ENCODE measurements at places on chromosomes 5 and 9.
A peak's percentile ranks its signal among the peaks of the same experiment; 100 is the strongest.

- DNase-seq: no peak
Measured at GRCh38 chr9:133733796-133734533, 4.2 kb downstream of the SARDH start.

DNA sequence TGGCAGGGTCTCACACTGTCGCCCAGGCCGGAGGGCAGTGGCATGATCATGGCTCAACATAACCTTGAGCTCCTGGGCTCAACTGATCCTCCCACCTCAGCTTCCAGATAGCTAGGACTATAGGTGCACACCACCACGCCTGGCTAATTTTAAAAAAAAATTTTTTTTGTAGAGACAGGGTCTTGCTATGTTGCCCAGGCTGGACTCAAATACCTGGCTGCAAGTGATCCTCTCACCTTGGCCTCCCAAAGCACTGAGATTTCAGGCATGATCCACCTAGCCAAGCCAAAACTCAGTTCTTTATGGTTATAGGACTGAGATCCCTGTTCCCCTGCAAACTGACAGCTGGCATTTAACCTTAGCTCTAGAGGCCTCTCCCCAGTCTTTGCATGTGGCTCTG is 5.3 kb downstream of the LMBRD2 start:
- DNase-seq: no peak

DNA sequence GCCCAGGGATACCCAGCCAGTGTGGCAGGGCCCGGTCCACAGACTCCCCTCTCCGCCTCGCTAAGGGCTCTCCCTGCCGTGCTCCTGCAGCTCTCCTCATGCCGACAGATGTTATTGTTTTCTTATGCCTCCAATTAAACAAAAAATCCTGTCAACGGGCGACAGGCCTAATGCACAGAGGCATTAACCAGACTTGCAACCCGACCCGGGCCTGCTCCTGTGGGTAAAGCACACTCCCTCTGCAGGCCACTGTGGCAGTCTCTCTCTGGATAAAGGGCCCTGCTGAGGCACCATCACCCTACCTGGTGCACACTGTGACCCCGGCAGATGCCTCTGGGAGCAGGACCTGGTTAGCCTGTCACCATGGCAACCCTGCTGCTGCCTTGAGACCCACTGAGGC is 27.5 kb upstream of the HAND1 start:
- DNase-seq: no peak

GRCh38 chr9:132087438-132088030 is 7.9 kb upstream of the MED27 start:
- no peak for DNase-seq

GRCh38 chr5:107364443-107365319 is 306.1 kb downstream of the EFNA5 start:
- DNase-seq: peak; percentile 4

- no peak for DNase-seq
Measured at GRCh38 chr5:68046445-68046844, 169.1 kb upstream of the PIK3R1 start.

DNA sequence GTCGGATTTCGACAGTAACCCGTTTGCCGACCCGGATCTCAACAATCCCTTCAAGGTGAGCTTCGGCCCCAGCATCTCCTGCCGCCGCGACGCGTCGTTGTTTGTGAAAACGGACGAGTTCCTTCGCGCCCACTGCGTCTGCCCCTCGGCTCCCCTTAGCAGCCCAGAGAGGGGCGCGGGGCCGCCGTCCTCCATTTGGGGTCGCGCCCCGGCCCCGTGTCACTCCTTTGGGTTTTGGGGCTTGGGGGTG is 182 bp downstream of the SCAMP1 start:
- DNase-seq: no peak

DNA sequence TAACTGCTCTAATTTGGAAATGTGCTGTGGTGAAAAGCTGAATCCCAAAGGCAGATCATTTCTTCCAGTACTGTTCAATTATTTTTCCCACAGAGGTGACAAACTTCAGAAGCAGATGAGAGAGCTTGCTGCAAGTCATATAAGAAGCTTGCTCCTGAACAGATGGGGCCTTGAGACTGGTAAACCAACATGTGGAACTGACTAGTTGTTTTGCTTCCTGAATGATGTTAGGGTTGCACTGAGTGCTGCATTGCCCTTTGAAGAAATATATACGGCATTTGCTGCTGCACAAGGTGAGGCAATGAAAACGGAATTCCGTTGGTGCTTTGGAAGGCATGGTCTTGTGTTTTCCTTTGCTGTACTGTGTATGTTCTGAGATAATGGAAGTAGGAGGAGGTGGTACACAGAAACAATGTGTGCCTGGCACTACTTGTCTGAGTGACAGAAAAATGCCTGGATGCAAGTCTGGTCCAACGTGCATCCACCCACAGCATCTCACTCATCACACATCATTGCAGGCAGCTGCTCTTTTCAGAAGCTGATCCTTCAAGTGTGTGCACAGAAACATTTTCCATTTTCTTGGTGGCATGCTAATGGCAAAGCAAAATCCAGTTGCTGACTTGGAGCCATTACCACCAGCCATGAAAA is 76.9 kb downstream of the ANKH start:
- DNase-seq: no peak

GRCh38 chr5:28648108-28648507 is 1609.7 kb upstream of the CDH9 start:
- no peak for DNase-seq

DNA sequence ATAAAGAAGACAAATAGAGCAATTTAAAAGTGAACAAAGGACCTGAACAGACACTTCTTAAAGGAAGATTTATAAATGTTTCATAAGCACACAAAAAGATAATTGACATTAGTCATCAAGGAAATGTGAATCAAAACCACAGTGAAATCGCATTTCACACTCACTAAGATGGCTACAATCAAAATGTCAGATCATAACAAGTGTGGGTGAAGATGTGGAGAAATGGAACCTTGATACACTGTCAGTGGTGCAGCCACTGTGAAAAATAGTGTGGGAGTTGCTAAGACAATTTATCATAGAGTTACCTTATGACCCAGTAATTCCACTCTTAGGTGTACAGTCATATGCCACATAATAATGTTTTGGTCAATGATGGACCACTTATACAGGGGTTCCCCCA is 54.5 kb upstream of the HTR4 start:
- DNase-seq: no peak

DNA sequence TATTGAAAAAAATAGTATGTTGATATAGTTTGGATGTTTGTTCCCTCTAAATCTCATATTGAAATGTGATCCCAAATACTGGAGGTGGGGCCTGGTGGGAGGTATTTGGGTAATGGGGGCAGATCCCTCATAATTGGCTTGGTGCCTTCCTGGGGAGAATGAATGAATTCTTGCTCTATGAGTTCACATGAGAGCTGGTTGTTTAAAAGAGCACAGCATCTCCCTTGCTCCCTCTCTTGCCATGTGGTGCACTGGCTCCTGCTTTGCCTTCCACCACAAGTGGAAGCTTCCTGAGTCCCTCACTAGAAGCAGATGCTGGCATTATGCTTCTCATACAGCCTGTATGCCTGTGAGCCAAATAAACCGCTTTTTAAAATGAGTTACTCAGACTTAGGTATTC is 154.8 kb downstream of the ADAMTS6 start:
- DNase-seq: no peak

- no peak for DNase-seq
Measured at GRCh38 chr9:26244661-26245451, 566.6 kb upstream of the TUSC1 start.

DNA sequence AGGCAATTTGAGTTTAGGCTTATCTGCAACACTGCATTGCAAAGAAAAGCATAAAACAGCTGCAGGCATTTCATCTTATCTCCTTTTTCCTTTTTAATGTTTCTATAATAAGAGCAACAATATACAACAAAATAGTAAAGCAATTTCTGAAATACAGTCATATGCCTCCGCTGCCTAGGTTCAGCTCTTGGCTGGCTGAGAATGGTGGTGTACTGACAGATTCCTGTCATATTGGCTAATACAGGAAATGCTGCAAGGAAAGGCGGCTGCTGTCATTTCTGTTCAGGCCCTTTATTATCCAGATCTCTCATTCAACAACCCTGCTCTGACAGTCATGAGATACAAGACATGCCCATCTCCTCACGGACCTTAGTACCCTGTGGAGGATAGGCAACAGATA is 677.0 kb downstream of the TAF11L14 start:
- DNase-seq: no peak

DNA sequence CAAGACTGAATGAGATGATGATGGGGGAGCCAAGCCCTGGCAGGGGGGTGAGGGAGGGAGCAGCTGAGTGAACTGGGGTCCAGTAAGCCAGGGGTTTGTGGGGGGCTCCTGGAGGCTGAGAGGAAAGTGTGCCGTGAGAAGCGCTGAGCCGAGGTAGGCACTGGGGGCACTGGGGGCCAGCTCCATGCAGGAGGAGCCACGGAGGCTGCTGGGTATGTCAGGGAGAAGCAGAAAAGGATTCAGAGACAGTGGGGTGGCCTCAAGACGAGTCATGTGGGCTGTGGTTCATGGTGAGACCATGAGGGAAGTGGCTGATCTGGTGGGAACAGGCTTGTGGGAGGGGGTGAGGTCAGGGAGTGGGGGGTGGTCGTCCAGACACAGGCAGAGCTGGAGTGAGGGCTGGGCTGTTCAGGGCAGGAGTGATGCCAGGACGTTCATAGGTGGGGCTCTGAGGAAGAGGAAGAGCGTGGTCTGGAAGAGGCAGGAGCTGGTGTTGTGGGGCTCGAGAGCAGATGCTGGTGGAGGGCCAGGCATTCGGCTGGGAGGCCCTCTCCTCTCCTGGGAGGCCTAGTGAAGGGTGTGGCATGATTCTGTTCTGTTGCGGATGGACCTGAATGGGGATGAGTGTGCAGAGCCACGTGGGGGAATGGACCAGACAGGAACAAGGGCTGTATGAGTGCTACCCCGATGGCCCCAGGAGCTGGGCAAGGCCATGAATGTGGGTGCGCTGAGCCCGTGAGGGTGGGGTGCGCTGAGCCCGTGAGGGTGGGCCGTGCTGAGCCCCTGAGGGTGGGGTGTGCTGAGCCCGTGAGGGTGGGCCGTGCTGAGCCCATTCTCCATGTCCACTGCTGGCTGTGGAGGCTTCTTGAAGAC is 92.7 kb upstream of the CACNA1B start:
- DNase-seq: no peak

DNA sequence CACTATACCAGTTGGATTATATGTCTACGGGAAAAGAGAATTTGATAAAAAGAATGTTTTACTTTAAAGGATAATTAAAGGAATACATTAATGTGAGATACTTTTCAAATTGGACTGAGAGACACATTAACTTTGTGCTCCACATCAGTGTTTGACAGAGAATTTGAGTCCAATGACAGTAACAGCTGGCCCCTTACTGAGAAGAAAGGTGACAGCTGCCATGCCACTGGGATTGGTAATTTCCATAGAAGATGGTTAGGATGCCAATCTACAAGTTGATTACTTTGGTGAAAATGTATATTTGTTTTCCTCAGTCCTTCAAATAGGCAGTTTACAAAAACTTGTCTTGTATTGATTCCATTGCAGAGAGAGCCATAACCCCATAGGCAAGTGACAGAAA is 578.4 kb downstream of the SLCO4C1 start:
- DNase-seq: no peak

DNA sequence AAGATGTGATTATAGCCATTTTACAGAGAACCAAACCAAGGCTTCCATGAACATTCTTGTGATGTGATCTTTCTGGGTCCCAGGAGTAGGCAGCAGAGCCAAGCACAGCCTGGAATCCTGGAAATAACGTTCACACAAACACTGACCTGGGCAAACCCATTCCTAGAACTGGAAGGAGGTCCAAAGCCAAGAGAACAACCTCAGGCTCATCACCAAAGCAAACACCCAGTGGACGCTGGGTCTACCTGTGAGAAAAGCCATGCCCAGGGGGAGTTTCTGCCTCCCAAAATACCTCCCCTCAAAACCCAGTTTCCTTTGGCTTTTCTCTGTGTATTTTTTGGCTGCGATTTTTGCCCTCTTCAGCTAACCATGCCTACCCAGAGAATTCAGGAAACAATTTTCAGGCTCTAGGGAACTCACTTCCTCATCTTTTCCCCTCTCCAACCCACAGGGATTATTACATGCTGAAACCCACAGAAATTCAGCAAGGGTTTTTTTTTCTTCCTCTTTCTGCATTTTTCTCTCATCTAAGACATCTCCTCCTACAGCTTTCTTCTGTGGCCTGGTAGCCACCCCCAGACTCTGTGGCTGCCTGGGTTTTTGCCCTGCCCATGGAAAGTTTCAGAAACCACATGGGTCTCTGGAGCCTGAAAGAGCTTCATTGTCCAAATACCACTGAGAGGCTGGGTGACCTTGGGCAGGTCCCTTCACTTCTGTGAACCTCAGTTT is 75.0 kb downstream of the TNC start:
- DNase-seq: no peak

GRCh38 chr9:38059233-38059936 is 9.6 kb downstream of the SHB start:
- DNase-seq: no peak

GRCh38 chr5:17354265-17354664 is 136.8 kb downstream of the BASP1 start:
- DNase-seq: no peak

DNA sequence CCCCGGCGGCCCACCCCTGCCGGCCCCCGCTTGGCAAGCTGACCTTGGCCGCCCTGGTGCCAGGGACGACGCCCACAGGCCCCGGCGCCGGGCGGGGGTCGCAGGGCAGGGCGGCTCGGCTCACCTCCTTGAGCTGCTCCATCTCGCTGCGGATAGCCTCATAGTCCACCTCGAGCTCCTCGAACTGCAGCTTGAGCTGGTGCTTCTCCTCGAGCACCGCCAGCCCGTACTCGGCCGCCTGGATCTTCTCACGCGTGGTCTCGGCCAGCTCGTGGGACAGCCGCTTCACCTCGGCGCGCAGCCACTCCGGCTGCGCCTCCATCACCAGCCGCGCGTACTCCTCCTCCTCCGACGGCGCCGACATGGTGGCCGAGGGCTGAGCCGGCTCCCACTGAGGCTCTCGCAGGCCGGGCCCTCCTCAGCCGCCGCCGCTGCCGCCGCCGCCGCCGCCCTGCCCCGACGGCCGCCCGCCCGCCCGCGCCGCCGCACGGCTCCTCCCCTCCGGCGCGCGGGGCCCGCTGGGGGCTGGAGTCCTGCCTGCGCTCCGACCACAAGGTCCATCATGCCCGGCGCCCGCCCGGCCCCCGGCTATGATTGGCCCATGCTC is at the start of gene BICD2:
Gene BICD2, minus strand, starts transcription at position 453 of the 607 bp plus-strand sequence. Its CDS starts 89 bp downstream, at position 364.
- no peak for DNase-seq

- no peak for DNase-seq
Measured at GRCh38 chr5:73858776-73859175, 232.8 kb downstream of the ARHGEF28 start.

- DNase-seq: no peak
Measured at GRCh38 chr9:101689039-101689438, 49.4 kb downstream of the GRIN3A start.

All from immature natural killer cell (primary cell).